NCI-H1694 treated with DMSO at 0.1 percent for 48 hours (cell line): ENCODE measurements at places on chromosomes 6 and 20.

DNA sequence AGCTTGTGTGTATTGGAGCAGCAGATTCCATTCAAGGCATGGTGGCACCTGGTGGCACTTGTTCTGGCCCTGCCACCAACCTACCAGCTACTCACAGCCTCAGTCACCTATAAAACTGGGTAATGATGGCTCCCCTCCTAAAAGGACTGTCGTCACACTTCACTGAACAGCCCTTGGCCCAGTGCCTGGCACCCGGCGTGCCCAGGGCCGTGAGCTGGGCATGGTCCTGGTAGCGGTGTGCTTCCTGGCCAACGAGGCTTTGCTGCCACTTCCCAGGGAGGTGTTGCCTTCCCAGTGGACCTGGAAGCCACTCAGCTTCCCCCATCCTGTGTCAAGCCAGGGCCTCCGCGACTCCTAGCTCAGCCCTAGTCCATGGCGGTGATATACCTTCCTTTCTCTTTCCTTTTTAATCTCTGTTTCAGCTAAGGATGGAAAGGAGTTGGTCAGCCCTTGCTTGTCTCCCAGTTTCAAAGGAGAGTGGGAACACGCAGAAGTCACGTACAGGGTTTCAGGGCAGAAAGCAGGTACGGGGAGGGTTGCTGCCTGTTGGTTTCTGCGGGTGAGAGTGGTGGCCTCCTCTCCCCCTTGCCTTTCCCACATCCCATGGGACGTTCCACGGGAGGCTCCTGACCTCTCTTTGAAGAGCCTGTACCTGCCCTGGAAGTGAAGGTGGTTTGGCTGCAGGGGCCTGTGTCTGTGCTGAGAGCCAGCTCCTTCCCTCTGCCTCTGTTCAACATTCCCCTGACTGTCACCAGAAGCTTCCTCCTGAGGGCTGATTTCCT lies 25.5 kb downstream of the ENTPD6 start:
- DNase-seq, result no peak

DNA sequence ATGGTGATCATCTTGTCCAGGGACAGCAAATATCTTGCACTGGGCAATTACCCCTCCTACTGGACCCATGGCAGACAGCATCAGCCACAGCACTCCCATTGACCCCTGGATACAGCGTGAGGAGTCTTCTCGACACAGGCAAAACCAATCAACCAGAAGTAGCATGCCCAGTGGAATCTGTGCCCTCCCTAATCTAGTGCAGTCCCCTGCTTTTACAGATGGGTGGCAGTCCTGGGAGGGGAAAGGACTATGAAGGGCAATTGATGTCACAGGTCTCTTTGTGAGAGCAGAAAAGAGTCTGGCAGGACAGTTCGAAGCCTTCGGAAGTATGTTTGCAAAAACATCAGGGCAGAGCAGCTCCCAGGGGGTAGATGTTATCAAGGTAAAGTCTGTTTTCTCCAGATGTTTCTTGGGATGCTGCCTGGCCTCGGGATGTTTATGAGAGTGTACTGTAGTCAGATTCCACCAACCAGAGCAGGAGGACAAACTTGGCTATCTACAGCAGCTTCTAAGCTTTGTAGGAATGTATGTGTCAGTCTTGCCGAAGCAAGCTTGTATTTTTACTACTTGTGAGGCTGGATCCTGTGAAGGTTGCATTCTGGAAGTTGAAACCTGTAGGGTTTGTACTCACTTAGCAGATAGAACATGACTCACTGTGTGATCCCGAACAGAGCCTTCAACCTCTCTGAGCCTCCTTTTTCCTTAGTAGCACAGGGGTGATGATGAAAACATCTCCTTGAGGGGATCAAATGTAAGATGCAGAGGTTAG lies 63.0 kb upstream of the MYL9 start:
- no peak for DNase-seq

- no peak for DNase-seq
Observed at GRCh38 chr6:121826156-121826810, 390.8 kb downstream of the GJA1 start.

DNA sequence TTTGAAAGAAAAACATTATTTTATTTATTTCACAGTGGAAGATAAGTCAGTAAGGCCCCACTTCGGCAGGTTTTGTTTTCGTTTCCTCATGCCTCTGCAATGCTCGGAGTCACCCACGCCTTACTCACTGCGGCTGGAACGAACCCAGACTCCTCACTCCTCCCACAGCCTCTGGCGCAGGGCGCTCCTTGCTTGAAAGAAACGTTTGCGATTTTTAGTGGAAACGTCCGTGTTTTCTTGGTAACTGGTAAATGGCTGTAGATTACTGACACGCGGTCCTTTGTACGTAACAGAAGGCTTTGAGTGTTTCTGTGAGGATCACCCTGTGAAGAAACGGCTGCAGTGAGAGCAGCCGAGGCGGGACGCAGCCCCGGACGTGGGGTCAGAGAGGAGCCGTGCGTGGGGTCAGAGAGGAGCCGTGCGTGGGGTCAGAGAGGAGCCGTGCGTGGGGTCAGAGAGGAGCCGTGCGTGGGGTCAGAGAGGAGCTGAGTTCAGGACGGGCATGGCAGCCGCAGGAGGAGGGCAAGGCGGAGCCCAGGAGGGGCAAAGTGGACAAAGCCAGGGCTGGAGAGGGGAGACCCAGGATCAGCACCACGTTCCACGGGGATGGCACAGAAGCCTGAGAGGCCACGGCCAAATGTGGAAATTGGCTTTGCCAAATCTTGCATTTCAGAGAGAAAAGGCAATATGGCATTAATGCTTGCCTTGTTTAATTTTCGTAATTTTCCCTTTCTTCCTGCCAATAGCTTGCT lies 198.6 kb upstream of the THBS2 start:
- DNase-seq, result no peak

GRCh38 chr20:51497542-51498467 lies 44.7 kb downstream of the NFATC2 start:
- no peak for DNase-seq

GRCh38 chr20:47956268-47956995 lies 171.2 kb upstream of the SULF2 start:
- no peak for DNase-seq

GRCh38 chr6:31558631-31559500 lies 11.5 kb downstream of the NFKBIL1 start:
- DNase-seq, result no peak

GRCh38 chr20:2797136-2797983 lies 3.1 kb downstream of the CPXM1 start:
- no peak for DNase-seq

DNA sequence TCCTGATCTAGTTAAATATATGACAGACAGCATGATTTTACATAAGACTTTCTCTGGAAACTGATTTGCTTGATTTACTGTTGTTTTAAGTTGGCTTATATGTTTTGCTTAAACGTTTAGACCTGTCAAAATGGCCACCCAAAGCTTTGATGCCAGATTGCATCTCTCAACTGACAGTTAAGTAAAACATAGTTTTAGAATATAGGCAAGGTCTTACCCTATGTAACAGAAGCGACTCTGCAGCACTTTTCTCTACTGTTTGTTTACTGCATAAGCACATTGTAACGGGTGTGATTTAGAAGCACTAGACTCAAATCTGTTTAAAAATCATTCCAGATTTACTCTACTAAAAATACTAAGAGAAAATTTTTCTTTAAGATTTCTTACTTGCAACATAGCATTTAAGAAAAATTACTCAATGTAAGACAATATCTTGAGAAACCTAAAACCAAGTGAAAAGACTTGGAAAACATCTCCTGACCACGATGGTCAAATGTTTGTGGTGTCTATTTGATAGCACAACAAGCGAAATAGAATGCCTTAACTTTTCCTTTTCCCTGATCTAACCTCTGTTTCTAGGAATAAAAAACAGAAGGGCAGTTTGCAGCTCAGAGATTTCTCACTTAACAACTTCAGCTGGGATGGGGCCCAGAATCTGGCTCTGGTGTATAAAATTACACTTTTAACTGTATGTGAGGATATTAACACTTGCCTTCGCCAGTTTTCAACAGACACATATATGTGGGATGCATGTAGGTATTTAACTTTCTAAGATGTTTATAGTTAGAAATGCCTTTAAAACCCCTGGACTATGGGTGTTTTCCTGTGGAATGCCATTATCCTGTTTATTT lies 47.4 kb downstream of the AIG1 start:
- DNase-seq, result no peak

- DNase-seq, result no peak
Observed at GRCh38 chr6:2744778-2745177, 5.9 kb downstream of the MYLK4 start.

- no peak for DNase-seq
Observed at GRCh38 chr6:73734832-73735453, 38.9 kb downstream of the CD109 start.

DNA sequence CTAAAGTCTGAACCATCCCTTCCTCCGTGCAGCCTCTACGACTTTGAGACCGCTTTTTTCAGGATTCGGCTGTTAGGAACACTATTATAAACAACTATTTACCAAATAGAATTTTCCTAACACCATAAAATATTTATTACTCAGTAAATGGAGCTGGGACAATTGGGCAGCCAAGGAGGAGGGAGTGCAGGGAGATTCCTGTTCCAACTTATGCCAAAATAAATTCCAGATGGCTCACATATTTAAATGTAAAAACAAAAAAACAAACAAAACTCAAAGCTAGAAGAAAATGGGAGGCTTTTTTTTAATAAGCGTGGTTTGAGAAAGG lies 48.1 kb downstream of the TCP11 start:
- DNase-seq, result no peak

- DNase-seq, result no peak
Observed at GRCh38 chr6:131740161-131740560, 29.3 kb upstream of the CTAGE9 start.

- DNase-seq, result no peak
Observed at GRCh38 chr20:61731363-61732181, 334.1 kb downstream of the TAF4 start.

DNA sequence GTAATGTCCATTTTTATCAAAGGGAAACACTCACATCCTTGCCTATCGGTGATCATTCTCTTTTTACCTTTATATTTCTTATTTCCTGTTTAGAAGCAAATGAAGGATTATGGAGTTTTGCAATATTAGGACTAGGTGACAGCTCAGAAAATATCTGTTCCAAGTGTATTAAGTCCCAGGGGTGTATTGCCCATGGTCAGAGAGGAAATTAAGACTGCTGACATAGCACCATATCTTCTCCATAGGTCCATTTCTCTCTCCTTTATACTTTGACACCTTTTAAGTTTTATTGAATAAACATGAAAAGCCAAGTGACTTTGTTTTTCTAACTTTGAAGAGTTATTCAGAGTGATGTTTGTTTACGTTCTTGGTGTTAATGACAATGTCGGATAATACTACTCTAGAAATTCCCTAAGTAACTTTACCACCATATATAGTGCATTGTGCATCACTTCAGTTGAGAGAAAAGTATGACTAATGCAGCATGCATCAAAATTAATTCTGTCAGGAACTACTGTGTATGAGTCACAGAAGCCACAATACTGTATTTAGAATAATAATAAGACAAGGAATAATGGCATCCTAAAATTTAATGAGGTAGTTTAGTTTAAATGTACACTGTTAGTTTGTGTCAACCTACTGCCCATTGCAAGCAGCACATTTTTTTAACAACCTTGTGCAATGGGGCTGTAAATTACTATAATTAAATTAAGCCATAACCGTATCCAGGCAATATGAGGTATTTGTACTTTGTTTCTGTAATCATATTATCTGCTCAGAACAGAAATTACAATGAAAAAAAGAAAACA lies 474.4 kb upstream of the RNF217 start:
- DNase-seq, result no peak

GRCh38 chr6:100210137-100211117 lies 216.4 kb upstream of the MCHR2 start:
- no peak for DNase-seq

DNA sequence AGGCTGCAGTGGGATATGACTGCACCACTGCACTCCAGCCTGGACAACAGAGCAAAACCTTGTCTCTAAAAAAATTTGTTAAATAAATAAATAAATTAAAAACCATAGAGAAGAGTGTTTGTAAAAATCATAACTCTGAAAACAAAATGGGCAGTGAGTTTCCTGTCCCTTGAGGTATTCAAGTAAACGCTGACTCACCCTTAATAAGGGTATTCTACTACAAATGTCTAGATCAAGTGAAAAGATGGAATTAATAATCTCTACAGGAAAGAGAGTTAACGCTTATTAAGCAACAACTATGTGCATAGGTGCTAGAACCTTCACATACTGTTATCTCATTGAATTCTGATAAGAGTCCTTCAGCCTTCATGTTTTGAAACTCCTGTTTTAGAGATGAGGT lies 19.9 kb upstream of the MBOAT1 start:
- no peak for DNase-seq

DNA sequence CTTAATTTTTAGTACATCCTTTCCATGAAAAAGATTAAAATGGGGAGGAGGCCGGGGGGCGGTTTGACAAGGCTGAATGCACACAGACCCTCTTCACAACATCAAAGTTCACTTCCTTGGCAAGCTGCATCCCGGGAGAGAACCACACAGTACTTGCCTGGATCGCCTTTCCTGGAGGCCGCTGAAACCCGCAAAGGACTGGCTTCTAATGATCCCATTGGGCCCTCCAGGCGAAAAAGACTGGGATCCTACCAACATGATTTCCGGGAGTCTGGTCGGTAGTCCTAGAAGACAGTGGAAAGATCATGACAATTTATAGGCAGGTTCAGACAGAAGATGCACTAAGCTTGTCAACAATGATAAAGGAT lies 60.2 kb downstream of the RIPOR2 start:
- no peak for DNase-seq

DNA sequence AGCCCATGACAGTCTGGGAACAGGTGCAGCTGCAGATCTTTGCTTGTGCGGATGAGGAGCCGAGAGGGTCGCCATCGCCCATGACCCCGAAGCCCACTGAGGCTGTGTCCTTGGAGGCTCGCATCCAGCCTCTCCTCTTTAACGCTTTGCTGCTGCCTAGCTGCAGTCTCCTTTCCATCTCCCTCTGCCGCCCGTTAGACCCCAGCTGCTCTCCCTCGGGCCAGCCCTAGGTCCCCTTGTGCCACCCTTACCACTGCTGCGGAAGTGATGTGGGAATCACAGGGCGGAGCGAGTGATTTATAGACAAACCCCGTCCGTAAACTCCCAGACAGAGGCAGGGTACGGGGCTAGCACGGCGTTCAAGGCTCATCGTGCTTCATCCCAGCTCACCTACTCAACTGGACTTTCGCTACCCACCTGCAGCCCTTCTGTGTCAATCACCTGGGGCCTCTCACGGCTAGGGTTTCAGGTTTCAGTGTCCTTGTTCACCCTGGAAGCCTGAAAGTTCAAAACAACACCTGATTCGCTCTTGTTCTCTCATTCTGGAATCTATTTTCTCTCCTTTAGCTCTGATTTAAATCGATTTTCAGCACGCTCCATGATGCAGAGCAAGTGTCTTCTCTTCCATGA lies 76.1 kb downstream of the PAX1 start:
- no peak for DNase-seq

DNA sequence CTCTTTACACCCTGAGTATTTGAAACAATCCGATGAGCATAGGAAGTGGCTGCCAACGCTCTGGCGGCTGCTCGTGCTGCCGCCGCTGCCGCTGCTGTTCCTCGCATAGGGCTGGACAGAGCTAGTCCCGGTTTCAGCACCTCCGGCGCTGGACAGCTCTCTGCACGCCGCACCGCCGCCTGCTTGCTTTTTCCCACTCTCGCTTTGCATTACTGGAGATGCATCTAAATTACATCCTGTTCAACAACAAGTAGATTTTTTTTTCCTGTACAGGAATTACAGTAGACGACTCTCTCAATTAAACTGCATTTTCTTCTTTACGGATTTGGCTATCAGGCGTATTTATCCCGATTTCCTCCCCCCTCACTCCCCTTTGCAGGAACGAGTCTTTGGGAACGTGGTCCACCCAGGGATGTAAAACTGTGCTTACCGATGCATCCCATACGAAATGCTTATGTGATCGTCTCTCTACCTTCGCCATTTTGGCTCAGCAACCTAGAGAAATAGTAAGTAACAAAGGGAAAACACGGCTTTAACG lies 563.8 kb downstream of the LMBRD1 start:
- no peak for DNase-seq
